ENCODE measurements at places on chromosomes 3 and 15.

GRCh38 chr15:55587321-55588069, 650 bp downstream of the PYGO1 start:
- DNase-seq, result no peak

DNA sequence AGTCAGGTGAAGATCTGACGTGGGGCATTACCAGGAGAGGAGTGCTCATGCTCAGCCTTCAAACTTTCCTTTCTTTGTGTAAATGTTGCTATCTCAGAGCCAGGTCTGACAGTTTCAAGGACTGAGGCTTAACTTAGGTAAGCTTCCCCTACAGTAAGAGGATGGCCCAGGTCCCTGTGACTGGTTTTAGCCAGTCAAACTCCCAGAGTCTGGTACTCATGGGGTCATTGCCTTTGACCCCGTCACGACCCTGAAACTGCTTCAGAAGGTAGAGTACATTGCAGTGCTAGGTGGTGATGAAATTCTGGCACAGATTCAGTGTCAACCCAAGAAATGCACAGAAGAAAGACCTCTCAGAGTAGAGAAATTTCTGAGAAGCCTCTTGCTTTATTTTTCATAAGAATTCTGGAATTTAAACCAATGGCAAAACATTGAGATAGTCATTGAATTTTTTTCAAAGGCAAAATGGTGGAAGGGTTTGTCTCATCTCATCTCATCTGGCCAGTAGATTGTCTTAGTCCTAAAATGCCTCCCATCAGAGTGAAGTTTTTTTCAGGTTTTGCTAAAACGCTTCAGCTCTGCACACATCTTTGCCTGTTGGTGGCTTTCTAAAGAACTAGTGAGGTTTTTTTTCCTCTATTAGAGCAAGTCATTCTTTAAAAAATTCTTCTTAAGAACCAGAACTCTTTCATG, 23.1 kb downstream of the ZBTB38 start:
- no peak for DNase-seq

DNA sequence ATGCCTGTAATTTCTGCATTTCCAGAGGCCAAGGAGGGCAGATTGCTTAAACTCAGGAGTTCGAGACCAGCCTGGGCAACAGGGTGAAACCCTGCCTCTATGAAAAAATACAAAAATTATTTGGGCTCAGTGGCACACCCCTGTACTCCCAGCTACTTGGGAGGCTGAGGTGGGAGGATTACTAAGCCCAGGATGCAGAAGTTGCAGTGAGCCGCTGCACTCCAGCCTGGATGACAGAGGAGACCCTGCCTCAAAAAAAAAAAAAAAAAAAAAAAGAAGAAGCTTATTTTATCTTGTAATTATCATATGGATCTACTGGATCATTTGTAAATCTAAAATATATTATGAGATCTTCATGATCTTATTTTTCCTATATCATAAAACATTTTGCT, 84.1 kb downstream of the PPCDC start:
- no peak for DNase-seq

DNA sequence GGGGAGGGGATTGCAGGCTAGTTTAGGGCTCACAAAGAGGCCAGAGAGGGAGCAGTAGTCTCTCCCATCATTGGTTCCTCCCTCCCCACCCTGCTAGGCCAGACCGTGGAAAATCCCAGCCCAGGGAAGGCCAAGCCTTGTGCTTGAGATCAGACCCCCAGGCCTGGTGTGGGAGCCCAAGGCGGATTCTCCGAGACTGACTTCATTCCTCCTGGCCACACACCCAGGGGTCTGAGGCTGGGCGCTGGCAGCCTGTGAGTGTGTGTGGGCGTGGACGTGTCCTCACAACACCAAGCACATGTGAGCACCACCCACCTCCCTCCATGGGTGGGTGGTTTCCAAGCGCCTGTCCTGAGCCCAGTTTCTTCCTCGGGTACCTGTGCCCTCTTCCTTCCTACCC, 4.1 kb downstream of the LOXL1 start:
- DNase-seq, result no peak

GRCh38 chr3:156455839-156456238, 99.1 kb downstream of the SSR3 start:
- DNase-seq, result no peak

- no peak for DNase-seq
Observed at GRCh38 chr3:172562871-172563865, 39.9 kb upstream of the TNFSF10 start.

GRCh38 chr3:19171794-19172193, 23.5 kb downstream of the KCNH8 start:
- DNase-seq, result no peak

DNA sequence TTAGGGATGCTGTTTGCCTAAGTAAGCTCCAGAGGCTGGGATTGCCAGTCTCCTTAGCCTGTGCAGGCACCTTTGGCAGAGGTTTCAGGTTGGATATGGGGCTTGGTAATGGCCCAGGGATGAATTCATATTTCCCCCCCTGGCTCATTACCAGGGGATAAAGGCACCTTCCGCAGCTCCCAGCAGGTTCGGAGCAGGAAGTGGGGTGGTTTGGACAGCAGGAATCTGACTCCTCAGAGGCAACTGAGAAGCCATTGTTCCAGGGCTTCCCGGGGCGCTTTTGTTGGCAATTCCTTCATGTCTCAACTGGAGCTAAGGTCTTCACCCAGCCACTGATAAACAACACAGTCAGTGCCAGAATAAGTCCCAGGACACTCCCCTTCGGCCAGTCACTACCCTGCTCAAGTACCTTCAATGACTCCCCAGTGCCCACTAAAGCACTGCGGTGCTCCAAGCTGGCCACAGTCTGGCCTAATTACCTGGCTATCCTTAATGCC, 85.3 kb upstream of the SLC6A6 start:
- DNase-seq, result no peak

All from GM19239 (cell line).